ENCODE measurements at places on chromosomes 5 and 9.

GRCh38 chr5:131142970-131143617, 22.0 kb downstream of the HINT1 start:
- no peak for DNase-seq

- DNase-seq: no peak
Measured at GRCh38 chr9:2765250-2765880, 48.1 kb downstream of the KCNV2 start.

DNA sequence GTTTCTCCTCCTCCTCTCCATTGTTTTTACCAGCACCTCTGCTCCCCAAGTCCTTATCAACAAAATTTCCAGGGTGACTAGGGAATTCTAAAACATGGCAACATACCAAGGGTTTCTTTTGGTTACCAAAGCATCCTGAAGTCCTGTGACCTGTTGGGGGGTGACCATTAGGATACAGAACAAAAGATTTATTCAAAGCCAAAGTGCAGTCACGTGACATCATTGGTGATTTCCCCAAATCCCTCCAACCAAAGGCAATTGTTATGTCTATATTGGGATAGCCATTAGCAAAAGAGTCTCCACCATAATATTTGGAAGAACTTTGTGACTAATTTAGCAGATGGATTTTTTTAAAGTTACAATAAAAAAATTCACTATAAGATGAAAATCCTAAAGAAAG, 168.4 kb downstream of the TRPM6 start:
- no peak for DNase-seq

DNA sequence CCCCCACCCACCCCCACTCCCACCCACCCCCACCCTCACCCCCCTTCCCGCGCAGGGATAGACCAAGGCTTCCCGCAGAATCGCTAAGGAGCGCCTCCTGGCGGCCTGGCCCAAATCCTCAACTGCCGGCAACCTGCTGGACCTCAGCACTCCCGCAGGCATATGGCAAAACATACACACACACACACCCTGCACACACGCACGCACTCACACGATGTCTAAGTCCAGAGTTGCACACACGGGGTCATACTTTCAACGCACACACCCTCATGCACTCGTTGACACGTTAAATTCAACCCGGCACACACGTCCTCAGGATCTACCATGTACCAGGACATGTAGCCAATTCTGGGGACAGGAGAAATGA, 1.7 kb downstream of the CPLX2 start:
- DNase-seq: no peak

DNA sequence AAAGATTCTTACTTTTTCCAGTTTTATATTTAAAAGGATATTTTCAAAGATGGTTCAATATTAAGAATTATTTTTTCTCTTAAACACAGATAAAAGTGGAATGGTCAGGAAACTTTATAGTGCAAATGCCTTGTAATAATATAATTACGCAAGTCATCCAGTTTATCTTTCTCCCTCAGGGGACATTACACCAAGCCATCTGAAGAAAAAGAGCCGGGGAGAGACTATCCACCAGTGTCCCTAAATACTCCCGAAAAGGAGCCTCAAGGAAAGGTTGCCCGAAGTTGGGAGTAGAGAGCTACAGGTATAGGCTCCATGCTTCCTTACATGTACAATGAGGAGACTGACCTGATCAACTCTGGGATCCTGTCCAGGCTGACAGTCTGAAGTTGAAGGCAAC, 101.1 kb downstream of the SERINC5 start:
- no peak for DNase-seq

DNA sequence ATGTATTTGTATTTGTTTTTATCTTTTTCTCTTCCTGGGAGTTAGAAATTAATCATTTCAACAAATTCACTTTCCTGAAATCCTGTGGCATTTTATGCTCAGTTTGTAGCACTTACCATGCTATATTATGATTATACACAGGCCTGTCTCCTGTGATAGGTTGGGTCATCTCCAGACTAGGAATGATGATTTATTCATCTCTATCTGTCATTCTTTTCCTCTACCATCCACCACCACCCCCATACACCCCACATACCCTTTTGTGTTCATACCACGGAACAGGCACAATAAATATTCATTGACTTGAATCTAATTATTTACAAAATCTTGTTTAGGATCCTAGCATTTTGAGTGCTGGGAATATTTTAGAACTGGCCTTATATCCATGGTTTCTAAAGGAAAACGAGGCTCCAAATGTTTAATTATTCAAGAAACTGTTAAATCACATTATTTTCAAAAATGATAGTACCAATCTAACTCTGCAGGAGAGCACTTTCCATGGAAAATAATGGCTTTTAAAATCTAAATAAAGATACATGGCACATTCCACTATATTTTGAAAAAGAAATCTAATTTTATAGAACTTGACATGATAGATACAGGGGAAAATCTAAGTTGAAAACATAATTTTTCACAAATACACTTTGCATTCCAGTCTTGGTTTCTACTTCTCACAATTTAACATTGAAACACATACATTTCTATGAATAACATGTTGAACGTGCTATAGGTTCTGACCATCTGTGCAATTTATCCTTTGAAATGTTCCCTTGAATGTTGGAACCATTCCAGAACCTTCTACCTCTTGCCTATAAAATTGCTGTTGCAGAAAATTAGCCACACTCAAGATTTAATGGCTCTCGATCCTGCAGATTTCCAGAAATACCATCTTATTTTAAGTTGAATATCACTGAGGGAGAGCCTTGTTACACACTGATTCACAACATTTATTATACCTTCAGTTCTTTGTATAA, 89.3 kb downstream of the STARD4 start:
- DNase-seq: no peak

GRCh38 chr5:42467981-42468524, 44.8 kb downstream of the GHR start:
- DNase-seq: no peak
